ENCODE measurements at places on chromosomes 1 and 21.

DNA sequence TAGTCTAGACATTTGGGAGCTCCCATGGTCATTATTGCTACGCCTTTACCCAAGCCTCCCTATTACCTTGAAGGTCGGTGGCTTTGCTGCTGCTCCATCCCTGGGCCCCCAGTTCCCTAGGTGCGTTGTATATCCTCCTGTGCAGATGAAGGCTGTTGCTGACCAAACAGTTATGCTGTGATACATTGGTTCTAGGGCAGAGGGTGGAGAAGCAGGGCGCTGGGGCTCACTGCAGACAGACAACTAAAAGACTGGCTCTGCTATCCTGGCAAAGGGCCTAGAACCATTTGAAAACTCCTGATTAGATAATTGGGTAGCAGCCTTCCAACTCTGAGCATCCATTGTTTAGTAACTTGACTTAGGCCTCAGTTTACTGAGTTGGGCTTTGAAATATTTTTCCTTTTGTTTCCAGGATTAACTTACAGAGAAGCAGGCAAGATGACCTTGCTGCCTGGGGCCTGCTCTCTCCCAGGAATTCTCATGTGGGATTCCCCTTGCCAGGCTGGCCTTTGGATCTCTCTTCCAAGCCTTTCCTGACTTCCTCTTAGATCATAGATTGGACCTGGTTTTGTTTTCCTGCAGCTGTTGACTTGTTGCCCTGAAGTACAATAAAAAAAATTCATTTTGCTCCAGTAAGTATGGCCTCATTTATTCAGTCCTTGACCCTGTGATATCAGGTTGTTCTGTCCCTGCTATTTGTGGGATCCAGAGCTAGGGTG, 15.5 kb downstream of the CHI3L2 start:
- H3K36me3 ChIP-seq = peaks cover 30% of the 10 kb centered on the region
- no peak overlapping the region for H3K4me3 ChIP-seq
- DNase-seq = no peak
- no peaks in the 10 kb centered on the region for H3K4me1 ChIP-seq
- no peaks in the 10 kb centered on the region for H3K27me3 ChIP-seq

DNA sequence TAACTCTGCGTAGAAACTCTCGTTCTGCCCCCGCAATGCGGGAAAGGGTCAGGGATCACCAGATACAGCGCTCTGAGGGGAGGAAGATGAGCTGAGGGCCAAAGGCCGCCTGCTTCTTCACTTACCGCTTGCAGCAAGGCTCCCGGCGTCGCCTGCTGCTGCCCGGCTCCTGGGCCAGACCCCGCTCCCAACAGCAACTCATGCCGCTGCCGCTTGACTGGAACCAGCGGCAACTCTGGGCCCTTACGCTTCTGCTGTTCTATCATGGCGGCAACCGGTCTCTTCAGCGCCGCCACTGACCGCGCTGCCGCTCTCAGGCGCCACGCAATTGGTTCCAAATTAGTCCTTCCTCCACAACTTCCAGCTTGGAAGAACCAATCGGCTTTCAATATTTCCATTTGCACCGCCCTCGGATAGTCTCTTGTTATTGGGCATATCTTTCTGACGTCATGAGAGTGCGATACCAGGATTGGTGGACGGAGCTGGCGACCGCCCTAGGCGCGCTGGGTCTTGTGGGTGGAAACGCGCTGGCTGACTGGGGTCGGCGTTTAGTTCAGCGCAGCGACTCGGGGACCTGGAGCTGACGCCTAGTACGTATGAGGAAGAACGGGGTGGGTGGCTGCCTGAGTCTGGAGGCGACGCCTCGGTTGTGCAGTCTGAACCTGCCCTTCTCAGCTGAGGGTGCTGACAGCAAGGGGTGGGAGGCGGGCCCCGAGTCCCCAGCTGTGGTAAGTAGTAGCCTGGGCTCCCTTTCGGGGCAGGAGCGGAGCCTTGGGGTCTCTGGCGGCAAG, at the start of the genes SNRNP40 and ZCCHC17:
Gene SNRNP40 (minus strand): TSS at position 303 of the 791 bp plus-strand sequence. CDS start 37 bp downstream, at position 266.
Gene ZCCHC17 (plus strand): TSS at position 547 of the 791 bp plus-strand sequence. CDS start 13,067 bp downstream, outside the sequence.
- no peak within 1 kb of the TSS for H3K27ac ChIP-seq
- H3K36me3 ChIP-seq = peaks cover 12% of the 10 kb centered on the region
- DNase-seq = peak; percentile 93
- H3K27me3 ChIP-seq = no peaks in the 10 kb centered on the region
- peaks cover 20% of the 10 kb centered on the region for H3K4me1 ChIP-seq

DNA sequence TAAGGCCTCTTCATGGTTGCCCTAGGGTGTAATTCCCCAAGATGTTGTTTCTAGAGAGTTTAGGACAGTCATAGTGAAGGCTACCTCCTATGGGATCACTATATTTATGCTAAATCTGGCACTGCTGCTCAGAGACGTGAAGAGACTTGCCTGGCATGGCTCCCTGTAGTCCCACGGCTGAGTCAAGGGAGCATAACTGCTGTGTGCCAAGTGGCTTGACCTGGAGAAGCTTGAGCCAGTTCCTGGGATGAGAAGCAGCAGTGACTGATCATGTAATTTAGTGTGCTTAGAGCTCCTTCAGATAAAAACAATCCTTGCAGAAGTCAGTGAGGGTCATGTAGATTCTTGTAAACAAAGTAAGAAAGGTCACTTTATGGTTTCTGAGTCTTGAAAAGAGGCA, 68.9 kb upstream of the TSPAN2 start:
- no peak overlapping the region for H3K4me3 ChIP-seq
- H3K4me1 ChIP-seq = no peaks in the 10 kb centered on the region
- peaks cover 3% of the 10 kb centered on the region for H3K27me3 ChIP-seq
- DNase-seq = no peak
- H3K27ac ChIP-seq = no peak overlapping the region

DNA sequence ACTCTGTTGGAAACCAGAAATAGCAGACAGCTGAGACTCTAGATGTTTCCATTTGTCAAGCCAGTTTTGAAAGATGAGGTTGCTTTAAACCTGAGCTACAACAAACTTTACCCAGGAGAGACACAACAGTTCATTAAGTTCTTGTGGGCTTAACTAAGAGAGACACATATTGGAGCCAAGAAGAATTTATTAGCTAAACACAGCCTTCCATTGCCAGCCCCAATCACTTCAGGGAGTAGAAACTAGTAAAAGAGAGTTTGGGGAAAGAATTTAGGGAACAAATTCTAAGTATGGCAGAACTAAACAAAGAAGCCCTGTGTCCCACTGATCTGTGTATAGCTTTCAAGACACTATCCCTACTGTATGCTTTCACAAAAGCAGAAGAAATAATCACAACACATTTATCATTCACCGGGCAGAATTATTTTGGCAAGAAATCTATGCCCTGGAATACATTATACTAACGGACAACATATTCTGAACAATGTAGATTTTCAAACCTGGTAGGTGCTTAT, 87.3 kb upstream of the KAZN start:
- H3K27me3 ChIP-seq = peaks cover 4% of the 10 kb centered on the region
- H3K4me1 ChIP-seq = no peaks in the 10 kb centered on the region
- H3K36me3 ChIP-seq = no peaks in the 10 kb centered on the region
- DNase-seq = no peak
- H3K4me3 ChIP-seq = no peak overlapping the region
- no peak overlapping the region for H3K27ac ChIP-seq

DNA sequence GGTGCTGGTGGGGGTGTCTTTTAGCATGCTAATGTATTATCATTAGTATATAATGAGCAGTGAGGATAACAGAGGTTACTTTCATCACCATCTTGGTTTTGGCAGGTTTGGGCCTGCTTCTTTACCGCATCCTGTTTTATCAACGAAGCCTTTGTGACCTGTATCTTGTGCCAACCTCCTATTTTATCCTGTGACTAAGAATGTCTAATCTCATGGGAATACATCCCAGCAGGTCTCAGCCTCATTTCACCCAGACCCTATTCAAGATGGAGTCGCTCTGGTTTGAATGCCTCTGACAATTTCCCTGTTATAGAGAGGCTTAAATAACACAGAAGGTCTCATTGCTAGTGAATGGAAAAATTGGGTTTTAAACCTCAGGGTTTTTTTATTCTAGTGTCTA, 300.8 kb upstream of the PROX1 start:
- H3K27ac ChIP-seq = no peak overlapping the region
- H3K4me3 ChIP-seq = no peak overlapping the region
- H3K4me1 ChIP-seq = no peaks in the 10 kb centered on the region

DNA sequence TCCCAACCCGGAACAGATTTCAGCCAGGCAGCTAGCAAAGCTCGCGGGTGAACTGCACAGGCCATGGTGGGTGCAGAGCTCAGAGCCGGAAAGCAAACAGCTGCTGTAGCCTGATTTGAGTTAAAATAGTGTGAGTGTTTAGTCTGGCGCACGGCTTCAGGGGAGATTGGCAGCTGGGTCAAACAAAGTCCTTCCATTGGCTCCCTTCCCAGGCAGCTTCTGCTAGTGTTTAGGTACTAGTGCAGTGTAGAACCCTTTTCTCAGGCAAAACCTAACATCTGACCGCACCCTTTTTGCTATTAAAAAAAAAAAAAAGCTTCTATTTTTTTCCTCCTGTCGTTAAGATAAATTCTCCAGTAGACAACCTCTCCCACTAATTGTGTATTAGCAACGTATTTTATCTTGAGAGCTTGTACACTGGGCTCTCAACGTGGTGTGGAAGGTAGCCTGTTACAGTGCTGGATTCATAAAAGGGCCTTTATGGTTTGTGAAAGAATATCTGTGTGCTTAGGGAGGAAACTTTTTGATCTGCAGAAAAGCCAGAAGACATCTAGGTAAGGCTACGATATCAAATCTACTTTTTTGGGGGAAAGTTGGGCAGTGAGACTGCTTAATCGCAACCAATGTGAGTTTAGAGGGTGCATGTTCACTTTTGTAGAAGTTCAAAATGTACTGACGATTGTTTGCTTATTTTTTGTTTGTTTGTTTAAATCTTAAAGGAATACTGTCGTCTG, 689.6 kb downstream of the USP25 start:
- no peaks in the 10 kb centered on the region for H3K4me1 ChIP-seq
- H3K27me3 ChIP-seq = no peaks in the 10 kb centered on the region
- H3K27ac ChIP-seq = no peak overlapping the region
- H3K36me3 ChIP-seq = no peaks in the 10 kb centered on the region
- H3K4me3 ChIP-seq = no peak overlapping the region

- no peak for DNase-seq
- no peak overlapping the region for H3K27ac ChIP-seq
- no peaks in the 10 kb centered on the region for H3K27me3 ChIP-seq
- no peaks in the 10 kb centered on the region for H3K4me1 ChIP-seq
- no peak overlapping the region for H3K4me3 ChIP-seq
Measured at GRCh38 chr1:164443166-164443565, 115.8 kb upstream of the PBX1 start.

Measured in memory B cell (primary cell).